ENCODE measurements at places on chromosomes 13 and 19.

- no peak for DNase-seq
Measured at GRCh38 chr13:34623331-34623730, 318.7 kb upstream of the NBEA start.

GRCh38 chr19:18432275-18433014 lies 5.5 kb downstream of the ISYNA1 start:
- no peak for DNase-seq

DNA sequence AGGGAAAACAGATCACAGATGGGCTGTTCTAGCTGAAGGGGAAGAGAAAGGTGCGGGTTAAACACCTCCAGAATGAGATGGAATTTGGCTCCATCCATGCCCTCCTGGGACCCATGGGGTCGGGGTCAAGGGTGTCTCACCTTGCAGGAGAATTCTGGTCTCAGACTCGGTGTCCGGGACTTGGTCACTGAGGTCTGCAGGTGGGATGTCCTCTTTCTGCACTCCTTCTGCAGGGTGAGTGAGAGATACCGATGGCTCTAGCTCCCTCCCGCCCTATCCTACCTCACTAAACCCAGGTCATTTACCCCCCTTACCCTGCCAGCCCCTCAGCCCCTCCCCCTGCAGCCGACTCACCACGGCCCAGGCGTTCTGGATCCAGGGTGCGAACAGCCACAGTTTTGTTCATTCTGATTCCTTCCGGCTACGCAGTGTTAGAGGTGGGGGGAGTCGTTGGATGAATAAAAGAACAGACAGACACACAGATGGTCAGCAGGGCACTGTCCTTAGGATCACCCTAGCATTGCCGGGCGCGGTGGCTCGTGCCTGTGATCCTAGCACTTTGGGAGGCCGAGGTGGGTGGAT lies 24.1 kb downstream of the C3 start:
- no peak for DNase-seq

GRCh38 chr13:24223341-24224231 lies 63.1 kb downstream of the SPATA13 start:
- no peak for DNase-seq

DNA sequence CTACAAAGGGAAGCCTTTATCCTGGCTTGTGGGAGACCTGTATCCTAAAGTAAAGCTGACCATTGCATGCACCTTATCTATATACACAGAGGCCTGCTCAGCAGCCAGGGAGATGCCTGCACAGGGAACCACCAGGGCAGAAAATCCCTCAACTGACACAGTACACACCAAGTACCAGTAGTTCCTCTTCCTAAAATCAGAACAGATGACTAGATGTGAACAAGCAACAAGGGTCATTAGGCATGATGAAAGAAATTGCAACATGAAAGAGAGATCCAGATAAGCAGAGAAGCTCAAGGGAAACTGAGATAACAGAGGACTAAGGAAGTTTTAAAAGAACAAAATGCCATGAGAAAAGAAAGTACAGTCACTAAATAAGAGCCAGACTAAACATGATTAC lies 39.7 kb upstream of the SLC7A9 start:
- DNase-seq = no peak

- peak; percentile 58 for DNase-seq
Measured at GRCh38 chr13:98842858-98843481, 90.5 kb upstream of the SLC15A1 start.

DNA sequence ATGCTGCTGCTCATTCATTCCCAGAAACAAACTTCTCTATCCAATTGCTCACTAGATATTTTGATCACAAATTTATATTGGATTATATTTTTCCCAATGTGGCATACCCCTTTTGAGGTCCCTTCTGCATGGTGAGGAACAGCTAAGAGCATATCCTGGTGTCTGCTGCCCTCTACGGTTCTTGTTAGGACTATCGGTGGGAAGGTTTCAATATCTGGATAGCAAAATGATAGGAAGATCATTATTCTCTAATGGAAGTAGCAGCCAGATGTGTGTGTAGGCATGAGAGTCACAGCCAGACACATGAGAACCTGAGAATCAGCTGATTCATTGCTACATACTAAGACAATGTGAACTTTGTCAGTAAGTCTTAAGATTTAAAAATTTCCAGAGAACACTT lies 1422.4 kb upstream of the MIR17HG start:
- DNase-seq = no peak

DNA sequence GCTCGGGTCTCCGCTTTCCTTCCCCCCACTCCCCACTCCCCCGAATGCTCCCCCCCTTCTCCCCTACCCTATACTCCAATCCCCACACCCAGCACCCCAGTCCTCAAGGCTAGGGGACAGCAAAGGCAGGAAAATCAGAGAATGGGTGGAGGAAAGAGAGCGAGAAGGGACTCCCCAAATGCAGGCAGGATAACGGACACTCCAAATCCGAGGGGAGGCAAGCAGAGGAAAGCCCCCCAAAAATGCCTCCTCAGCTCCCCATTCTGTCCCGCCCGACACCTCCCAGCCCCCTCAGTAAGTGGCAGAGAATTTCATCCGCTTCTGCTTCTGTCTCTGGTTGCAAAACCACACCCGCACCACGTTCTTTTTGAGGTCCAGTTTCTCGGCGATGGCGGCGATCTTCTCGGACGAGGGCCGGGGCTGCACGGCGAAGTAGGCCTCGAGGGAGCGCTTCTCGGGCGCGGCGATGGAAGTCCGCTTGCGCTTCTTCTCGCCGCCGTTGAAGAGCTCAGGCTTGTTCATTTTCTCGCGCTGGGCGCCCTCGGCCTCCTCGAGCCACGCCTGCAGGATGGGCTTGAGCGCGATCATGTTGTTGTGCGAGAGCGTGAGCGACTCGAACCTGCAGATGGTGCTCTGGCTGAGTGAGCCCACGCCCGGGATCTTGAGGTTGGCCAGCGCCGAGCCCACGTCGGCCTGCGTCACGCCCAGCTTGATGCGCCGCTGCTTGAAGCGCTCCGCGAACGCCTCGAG lies 2.1 kb downstream of the POU4F1 start:
- DNase-seq = no peak

GRCh38 chr13:30332456-30333143 lies 25.2 kb upstream of the KATNAL1 start:
- DNase-seq = no peak

- DNase-seq = no peak
Measured at GRCh38 chr19:34964598-34964997, 569 bp upstream of the ZNF792 start.

GRCh38 chr19:5406816-5407215 lies 48.4 kb upstream of the ZNRF4 start:
- no peak for DNase-seq

GRCh38 chr13:46640843-46641242 lies 87.9 kb downstream of the LRCH1 start:
- DNase-seq = no peak

DNA sequence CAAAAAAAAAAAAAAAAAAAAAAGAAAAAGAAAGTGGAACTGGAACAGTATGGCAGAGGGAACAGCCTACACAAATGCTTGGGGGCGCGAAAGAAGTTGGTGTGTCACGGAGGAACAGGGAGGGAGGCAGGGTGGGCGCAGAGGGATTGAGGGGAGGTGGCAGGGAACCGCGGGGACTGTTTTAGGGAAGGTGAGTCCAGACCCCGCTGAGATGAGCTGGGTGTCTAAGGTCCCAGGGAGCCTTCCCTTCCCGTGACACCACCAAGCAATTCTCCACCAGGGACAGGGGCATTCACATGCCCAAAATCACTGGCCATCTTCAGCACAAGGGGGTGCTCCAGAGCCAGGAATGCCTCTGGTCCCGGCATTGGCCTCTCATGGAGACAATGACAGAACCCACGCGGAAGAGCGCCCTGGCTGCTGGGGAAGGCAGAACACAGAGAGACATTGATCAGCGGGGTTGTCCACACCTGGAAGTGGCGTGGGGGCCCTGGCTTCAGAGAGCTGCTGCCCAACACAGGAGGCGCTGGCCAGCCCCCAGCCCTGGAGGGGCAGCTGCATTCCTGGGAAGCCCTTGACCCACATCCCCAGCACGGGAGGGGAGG lies 6.9 kb downstream of the PEAK3 start:
- DNase-seq = no peak

- DNase-seq = no peak
Measured at GRCh38 chr19:48029431-48029830, 14.4 kb downstream of the CABP5 start.

DNA sequence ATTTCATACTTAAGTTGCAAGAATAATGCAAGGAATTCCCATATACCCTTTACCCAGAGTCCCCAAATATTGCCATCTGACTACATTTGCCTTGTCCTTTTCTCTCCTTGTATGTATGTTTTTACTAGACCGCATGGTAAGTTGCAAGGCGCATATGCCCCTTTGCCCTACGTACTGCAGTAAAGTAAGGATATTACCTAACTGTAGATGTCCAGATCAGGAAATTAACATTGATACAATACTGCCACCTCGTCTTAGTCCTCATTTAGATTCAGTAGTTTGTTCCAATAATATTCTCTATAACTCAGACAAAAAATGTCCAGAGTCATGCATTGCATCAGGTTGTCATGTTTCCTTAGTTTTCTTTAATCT lies 9.3 kb downstream of the SAFB start:
- DNase-seq = no peak

DNA sequence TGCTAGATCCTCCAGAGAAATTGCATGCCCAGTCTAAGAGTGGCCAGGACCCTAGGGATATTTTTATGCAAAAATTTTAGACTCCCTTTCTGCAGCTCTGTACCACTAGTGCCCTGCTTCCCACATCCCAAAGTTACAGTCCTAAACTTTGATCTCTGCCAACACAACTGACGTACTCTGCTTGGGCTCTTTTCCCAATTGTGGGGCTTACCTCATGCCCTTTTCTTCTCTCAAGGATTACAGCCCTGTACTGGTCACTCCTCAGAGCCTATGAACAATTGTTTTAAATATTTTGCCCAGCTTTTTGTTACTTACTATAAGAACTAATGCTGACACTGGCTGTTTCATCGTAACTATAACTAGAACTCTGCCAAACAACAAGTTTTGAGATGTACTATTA lies 57.8 kb upstream of the FBXL3 start:
- no peak for DNase-seq

DNA sequence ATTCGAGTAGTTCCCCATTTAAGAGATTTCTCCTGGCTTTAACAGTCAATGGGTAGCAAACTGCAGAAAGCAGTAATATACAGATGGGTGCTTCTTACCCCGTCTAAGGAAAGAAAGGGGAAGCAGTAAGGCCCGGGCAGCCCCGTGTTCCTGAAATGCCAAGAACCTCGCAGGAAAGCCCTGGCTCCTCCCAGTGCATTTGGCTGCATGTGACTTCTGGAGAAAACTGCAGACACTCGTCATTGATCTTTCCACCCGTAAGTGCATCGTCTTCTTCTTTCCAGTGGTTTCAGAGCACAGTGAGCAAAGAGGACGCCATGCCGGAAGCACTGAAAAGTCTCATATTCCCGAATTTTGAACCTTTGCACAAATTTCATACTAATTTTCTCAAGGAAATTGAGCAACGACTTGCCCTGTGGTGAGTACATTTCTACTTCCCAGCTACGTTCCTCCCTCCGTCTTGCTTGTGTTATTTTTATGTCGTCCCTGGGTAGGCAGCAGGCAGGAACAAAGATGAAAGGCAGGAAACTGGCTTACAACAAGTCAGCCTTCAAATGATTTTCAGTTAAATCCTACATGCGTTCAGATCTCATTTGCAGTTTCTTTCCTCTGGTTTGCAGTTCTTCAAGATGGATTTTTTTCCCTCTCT lies 165.2 kb downstream of the STK24 start:
- DNase-seq = no peak

DNA sequence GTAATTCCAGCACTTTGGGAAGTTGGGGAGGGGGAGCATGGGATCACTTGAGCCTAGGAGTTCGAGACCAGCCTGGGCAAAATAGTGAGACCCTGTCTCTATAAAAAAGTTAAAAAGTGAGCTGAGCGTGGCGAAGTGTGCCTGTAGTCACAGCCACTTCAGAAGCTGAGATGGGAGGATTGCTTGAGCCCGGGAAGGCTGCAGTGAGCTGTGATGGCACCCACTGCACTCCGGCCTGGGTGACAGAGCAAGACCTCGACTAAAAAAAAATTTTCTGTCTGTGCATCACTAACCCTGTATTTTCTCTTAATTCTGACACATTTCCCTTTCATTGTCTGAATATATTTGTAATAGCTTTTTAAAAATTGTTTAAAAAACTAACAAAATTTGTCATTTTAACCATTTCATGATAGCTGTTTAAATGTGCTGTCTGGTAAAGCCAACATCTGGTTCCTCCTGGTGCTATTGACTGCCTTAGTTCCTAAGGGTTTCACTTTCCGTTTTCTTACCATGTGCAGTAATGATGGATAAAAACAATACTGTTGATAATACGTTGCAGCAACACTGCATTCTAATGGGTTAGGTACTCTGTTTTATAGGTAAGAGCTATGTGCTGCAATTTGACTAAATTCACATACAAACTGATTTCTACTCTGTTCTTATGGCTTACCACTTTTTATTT lies 29.7 kb downstream of the LATS2 start:
- DNase-seq = no peak

DNA sequence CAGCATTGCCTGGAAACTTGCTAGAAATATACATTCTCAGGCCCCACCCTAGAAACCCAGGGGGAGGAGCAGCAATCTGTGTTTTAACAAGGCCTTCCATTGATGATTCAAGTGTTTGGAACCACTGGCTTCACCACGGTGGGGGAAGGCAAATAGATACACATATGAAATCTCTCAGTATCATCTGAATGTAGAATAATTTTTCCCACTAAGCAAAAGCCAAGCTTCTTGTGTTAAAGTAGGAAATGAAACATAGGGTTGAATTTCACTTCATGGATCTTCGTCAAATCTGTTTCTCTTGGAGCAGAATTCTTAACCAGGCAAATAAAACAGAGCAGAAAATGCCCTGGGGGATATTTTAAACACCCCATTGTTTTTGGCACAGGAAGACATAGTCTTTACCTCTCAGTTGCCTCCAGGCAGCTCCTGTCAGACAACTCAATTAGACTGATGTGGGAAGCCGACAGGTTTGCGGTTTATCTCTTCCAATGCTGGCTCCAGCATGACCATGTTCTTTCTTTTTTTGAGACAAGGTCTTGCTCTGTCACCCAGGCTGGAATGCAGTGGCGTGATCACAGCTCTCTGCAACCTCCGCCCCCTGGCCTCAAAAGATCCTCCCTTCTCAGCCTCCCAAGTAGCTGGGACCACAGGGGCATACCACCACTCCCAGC lies 213.0 kb downstream of the FOXO1 start:
- no peak for DNase-seq
